AG09319 (cell line): ENCODE measurements at places on chromosomes 12 and 14.

- DNase-seq = no peak
These were observed 7.4 kb upstream of the TESPA1 start for GRCh38 chr12:54991991-54992375.

- DNase-seq = no peak
These were observed 14.5 kb downstream of the KRT83 start for GRCh38 chr12:52306731-52307130.

DNA sequence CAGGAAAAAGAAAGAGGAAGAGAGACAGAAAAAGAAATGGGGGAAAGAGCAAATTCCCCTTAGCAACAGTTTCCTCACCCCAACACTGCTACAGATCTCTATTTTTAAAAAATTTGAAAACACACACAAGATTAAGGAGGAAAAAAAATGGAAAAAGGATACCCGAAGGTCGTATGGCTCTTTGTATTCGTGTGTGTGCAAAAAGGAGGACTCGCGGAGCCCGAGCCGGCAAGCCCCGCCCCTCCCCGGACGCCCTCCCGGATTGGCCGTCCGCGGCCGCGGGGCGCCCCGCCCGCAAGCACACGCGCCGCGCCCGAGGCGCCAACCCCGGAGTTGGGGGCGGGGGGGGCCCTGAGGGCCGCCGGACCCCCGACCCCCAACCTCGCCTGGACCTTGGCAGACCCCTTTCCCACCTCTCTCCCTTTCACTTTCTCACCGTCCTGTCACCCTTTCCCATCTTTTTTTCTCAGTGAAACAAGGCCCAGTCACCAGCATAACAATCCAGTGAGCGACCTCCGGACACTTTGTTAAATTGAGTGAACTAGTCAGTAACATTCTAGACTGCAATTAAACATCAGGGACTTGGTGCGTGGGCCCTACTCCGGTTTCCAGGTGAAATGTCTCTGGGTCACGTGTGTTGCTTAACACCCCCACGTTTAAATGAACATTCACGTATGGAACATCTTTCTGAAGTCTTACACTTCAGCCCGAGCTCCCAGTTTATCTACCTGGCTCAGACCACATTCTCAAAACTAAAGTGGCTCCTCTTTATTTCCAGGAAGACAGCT, at the start of gene C14orf93:
C14orf93 (minus strand) TSS at position 205 of the 788 bp plus-strand sequence. CDS start 11,120 bp downstream, outside the sequence.
- no peak for DNase-seq

DNA sequence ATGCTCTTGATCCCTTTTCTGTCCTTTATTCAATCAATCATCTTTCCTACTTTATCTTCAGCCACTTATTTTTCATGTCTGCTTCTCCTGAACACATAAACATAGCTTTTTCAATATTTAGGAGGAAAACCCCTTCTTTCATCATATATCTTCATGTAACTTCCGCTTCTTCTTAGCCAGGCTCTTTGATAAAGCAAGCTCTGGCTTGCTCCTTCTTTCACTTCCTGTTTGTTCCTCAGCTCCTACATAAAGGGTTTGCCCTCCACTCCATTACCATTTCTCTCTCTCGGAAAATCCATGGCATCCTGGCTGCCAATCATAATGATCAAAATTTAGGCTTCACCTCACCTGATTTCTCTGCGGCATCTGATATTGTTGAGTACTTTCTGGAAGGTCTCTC, 33.7 kb upstream of the HELB start:
- no peak for DNase-seq

DNA sequence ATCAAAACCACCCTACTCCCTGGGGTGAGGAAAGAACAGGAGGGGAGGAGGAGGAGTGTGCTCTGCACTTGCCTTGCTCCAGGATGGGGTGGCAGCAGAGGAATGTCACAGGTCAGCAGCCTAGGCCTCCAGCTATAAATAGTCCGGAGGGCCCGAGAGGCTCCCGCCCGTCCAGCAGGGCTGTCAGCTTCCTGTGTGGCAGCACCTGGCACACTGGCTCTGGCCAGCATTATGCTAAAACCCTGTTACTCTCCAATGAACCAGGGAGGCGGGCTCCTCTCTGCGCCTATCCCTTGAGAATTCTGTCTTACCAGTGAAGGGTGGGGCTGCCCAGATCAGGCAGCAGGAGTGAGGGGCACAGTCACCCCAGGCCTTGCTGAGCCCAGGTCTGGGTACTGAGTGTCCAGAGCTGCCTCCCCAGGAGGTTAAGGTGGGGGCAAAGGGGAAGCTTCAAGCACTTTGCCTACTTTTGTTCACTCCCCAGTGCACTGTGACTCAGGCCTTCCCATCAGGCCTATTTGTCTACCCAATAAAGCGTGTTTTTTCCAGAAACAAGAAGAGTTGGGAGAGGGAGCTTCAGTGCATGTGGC, 1.2 kb upstream of the COX14 start:
- no peak for DNase-seq

DNA sequence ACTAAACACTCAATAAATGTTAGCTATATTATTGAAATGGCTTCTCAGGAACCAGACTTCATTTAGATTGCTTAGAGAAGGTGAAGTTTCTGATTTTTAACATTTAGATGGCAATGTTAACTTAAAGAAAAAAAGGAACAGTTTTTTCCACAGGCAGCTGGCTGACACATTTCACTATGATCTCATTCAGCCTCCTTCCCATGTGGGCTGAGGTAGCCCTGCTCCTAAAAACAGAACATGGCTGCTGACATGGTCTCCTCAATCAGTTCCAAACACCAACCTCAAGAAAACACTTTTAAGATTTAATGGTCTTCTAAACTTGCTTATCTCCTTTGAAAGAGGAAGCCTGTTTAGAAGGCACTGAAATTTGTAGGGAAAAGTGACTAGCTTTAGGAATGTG, 23.8 kb downstream of the GNS start:
- DNase-seq = no peak

DNA sequence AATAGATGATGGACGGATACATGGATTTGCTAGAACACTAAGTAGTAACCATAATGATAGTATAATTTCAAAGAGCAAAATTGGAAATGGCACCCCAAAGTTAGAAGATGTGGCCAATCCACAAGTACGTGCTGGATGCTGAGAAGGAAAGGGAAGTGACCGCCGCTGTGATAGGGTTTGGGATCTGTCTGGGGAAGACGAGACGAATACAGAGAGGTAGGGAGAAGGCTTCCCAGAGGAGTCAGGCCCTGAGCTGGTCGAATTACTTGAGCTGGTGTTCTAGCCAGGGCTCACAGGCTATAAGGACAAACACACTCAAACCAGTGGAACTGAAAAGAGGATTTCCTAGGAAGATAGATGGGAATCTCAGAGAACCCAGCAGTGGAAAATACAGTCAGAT, 9.4 kb upstream of the ACVR1B start:
- no peak for DNase-seq

GRCh38 chr12:112126911-112127310, 1.6 kb downstream of the TRAFD1 start:
- DNase-seq = no peak

GRCh38 chr12:27575090-27575761, 51.2 kb downstream of the PPFIBP1 start:
- DNase-seq = no peak

- no peak for DNase-seq
These were observed 38.5 kb downstream of the TMEM120B start for GRCh38 chr12:121751034-121751433.

DNA sequence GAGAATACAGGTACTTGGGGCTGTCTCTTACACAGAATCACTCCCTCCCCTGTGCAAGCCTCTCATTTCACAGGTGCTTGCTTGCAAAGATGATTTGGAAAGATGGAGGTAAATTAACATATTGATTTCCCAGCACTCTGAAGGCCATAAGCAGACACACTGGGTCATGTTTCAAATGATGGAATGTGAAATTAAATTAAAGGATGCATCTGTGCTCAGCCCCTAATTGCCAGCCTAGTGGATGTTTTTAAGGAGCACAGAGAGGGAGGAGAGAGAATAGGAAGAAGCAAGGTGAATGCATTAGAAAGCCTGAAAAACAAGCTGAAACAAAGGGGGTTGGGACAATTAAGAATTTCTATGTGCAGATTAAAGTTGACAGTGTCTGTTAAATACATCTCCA, 96.1 kb upstream of the GRIP1 start:
- no peak for DNase-seq

DNA sequence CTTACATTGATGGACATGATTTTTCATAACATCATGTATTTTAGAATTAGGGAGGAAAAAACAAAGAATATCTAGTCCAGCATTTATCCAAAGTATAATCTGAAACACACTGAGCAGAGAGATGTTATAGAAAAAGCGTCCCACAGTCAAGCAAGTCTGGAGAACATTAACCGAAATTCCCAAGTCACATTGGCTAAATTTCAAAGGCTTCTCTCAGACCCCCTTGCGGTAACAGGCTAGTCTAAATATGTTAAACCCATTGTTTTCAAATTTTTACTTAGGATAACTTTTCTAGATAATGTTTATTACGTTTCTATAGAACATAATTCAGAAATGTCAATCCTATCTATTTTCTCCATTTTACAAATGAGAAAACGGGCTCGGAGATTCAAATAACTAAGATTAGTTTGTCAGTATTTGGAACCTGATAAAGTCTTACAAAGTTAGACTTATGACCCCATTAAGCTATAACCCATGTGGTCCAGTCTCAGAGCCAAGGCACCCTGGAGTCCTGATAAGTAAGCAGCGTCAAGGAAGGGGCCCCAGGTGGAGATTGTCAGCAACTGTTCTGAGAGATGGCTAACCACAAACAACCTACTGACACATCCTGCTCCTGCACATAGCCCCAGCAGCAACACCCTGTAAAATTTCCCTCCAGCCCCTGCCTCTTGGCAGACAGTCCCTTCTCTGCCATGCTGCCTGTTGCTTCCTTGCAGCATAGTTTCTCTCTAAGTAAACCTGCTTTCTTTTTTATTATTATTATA, 220.6 kb upstream of the TMEM260 start:
- DNase-seq = no peak

DNA sequence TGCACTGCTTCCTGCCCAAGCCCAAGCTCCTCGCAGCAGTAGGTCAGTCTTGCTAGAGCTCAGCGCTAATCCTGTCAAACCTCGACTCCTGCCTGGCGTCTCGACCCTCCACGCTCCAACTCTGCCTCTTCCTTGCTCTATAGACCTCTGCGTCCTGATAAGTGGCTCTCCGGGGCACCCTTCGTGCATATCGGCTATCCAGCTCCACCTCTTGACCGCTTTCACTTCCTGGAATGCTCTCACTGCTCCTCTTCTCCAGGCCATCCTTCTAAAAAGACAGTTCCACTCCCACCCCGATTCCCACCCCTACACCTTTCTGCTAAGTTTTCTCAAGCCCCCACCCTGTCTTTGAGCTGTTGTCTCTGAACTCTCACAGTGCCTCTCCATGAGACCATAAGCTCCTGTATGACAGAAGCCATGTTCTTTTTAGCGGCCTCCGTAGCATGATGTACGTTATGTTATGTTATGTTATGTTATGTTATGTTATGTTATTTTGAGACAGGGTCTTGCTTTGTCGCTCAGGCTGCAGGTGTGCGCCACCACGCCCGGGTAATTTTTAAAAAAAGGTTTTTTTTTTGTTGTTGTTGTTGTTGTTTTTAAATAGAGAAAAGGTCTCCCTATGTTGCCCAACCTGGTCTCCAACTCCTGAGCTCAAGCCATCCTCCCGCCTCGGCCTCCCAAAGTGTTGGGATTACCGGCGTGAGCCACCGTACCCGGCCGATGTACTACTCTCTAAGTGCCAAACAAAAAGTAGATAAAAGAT, 601 bp downstream of the COX14 start:
- no peak for DNase-seq

- DNase-seq = no peak
These were observed 37.2 kb upstream of the TDRD9 start for GRCh38 chr14:103890821-103891666.
